Tibial artery (tissue), 4 donors: ENCODE measurements at places on chromosomes 7 and 10.

DNA sequence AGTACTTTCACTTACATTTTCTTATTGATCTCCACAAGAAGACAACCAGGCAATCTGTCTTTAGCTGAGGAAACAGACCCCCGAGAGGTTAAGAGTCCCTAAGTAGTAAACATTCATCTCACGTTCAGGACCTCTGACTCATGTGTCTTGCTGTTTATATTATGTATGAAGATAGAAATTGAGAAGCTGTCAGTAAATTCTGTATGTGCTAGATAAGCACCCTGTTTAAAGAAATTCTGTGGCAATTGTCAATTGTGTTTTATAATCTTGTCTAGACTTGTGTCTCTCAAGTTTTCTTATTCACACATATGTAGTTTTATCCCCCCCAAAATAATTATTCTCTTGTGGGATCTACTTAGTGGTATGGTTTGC lies 14.5 kb downstream of the ADK start:
- H3K4me1 ChIP-seq, result no peaks in the 10 kb centered on the region
- H3K27ac ChIP-seq, result no peak overlapping the region
- DNase-seq, result no peak
- no peak overlapping the region for H3K4me3 ChIP-seq

DNA sequence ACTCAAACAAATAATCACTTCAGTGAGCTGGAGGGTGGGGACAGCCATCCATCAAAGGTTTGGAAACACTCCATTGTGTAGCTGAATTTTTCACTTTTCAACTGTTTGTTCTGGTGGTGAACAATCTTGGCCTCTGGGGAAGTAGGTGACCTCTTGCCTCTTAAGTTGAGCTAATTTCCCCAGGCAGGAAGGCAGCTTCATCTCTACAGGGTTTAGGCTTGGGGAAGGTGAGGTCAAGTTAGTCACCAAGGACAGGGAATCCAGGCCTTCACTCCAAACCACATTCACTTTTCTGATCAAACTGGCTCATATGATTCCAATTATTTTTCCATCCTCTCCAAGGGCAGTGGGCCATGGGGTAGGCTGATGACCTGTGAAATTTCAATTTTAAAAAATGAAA lies 138.3 kb upstream of the HABP2 start:
- no peaks in the 10 kb centered on the region for H3K36me3 ChIP-seq
- H3K27ac ChIP-seq, result no peak overlapping the region
- H3K27me3 ChIP-seq, result no peaks in the 10 kb centered on the region
- no peaks in the 10 kb centered on the region for H3K4me1 ChIP-seq
- H3K4me3 ChIP-seq, result no peak overlapping the region
- DNase-seq, result no peak

DNA sequence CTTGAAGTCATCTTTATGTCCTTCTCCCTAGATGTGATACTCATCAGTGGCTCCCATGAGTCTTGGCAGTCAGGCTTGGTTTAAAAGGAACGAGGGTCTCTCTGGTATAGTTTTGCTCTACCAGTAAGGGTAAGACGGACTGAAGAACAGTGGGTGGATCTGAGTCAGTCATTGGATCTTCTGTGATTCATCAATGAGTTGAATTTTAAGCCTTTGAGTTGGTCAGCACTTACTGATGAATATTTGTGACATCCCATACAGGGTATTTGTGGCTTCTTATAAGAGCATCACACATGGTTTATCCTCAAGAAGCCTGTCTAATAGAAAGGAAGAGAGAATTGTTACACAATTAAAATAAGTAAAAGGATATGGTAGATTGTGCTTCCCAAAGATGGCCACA lies 87.3 kb upstream of the NAMPT start:
- H3K4me3 ChIP-seq, result no peak overlapping the region
- H3K27ac ChIP-seq, result no peak overlapping the region
- H3K27me3 ChIP-seq, result no peaks in the 10 kb centered on the region
- DNase-seq, result no peak
- no peaks in the 10 kb centered on the region for H3K36me3 ChIP-seq

GRCh38 chr7:17446340-17446739 lies 147.9 kb downstream of the AHR start:
- H3K4me1 ChIP-seq, result peaks cover 9% of the 10 kb centered on the region

- no peaks in the 10 kb centered on the region for H3K4me1 ChIP-seq
- no peak for DNase-seq
- H3K27me3 ChIP-seq, result no peaks in the 10 kb centered on the region
- no peak overlapping the region for H3K4me3 ChIP-seq
- H3K36me3 ChIP-seq, result no peaks in the 10 kb centered on the region
- H3K27ac ChIP-seq, result no peak overlapping the region
Observed at GRCh38 chr7:111658546-111658945, 96.3 kb upstream of the IMMP2L start.

DNA sequence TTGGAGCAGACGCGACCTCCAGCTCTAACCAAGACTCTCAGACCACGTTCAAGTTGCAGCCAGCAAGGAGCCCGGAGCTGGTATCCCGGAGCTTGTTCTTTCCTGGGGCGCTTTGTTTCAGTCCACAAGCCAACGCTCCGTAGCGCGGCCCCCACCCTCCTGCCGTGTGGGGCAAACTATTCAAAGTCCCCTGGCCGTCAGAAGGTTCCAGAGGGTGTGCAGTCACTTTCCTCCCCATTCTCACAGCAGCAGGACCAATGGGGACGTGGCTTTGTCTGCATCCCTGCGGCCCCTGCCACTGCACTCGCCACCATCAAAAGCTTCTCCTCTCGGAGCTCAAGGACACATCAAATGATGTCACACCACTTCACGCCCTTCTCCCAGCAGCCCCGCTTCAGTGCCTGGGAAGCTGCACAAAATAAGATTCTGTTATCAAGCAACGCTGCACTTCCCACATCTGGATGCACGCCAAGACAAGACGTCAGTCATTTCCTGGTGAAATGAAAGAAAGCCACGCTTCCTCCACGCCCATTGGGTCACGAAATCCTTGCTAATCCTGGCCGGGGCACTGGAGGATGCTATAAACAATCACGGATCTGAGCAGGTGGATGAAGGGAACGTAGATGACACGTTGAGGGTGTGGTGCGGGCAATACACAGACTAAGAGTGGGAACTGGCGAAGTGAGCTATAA lies 348.2 kb downstream of the PTPRN2 start:
- no peaks in the 10 kb centered on the region for H3K27me3 ChIP-seq
- DNase-seq, result no peak
- no peak overlapping the region for H3K27ac ChIP-seq
- H3K4me1 ChIP-seq, result no peaks in the 10 kb centered on the region
- H3K4me3 ChIP-seq, result no peak overlapping the region

DNA sequence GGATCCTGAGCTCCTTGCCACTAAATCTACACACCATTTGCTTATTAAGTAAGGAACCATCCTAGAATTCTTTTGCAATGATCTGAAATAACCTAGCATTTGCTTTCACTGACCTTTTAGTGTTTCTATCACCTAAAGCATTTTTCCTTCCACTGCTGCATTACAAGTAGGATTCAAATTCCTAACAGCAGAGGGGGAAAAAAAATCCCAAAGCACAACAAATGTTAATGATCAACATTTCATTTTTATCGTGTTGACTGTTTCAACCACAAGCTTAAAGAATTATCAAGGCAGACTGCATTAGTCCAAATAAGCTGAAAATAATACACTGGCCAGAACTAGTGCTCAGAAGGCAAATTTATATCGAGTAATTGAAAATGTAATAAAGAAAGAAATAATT lies 174.7 kb upstream of the TCF7L2 start:
- peaks cover 11% of the 10 kb centered on the region for H3K4me1 ChIP-seq
- no peaks in the 10 kb centered on the region for H3K36me3 ChIP-seq
- no peak for DNase-seq
- H3K27ac ChIP-seq, result no peak overlapping the region
- no peaks in the 10 kb centered on the region for H3K27me3 ChIP-seq

DNA sequence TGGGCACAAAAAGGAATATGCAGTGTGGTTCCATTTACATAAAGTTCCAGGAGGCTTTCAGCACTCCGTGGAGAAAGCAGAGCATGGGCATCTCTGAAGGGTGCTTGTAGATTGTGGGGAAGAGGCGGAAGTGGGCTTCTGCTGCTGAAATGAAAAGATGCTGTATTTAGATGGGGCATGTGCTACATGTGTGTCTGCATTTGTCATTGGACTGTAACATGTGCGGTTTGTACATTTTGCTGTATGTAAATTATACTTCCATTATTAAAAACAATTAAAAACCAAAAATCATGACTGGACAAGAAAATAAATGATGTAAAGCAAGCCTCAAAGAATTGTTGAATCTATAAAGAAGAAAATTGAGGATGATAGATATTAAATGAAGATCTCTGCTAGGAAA lies 334.0 kb downstream of the WDR37 start:
- no peak overlapping the region for H3K4me3 ChIP-seq
- no peaks in the 10 kb centered on the region for H3K36me3 ChIP-seq
- H3K27me3 ChIP-seq, result no peaks in the 10 kb centered on the region
- H3K27ac ChIP-seq, result no peak overlapping the region
- no peaks in the 10 kb centered on the region for H3K4me1 ChIP-seq

- H3K27ac ChIP-seq, result no peak overlapping the region
- no peak for DNase-seq
- peaks cover 22% of the 10 kb centered on the region for H3K4me1 ChIP-seq
- H3K27me3 ChIP-seq, result no peaks in the 10 kb centered on the region
- peaks cover 25% of the 10 kb centered on the region for H3K36me3 ChIP-seq
- H3K4me3 ChIP-seq, result no peak overlapping the region
Observed at GRCh38 chr7:43768201-43768886, 9.9 kb downstream of the BLVRA start.

GRCh38 chr7:42730586-42730985 lies 181.3 kb downstream of the C7orf25 start:
- no peak for DNase-seq
- H3K4me3 ChIP-seq, result no peak overlapping the region
- H3K27ac ChIP-seq, result no peak overlapping the region
- H3K36me3 ChIP-seq, result no peaks in the 10 kb centered on the region
- no peaks in the 10 kb centered on the region for H3K27me3 ChIP-seq

DNA sequence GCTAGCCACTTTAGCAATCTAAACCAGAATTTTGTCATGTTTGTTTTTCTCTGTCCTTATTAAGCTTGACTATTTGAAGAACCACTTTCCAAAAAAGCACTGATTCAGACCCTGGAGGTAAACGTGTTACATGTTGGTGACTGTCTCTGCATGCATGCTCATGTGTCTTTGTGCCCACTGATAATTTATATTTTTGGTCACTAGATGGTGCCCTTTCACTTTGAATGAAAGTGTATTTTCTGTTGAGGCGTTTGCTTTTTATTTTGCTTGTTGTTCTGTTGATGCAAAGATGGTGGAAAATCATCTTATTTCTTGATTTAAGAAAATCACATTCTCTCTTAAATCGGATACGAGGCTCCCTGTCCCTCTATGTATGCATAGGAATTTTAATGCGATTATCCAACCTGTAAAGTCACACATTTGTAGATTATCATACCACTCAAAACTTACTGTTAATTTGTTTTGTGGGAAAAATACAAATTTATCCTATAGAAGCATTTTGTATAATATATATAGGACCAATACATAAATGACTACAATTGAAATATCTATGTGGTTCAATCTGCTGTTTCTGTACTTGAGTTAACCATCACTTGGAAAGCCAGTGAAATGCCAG lies 269.3 kb downstream of the BICC1 start:
- H3K4me3 ChIP-seq, result no peak overlapping the region
- H3K4me1 ChIP-seq, result peaks cover 9% of the 10 kb centered on the region
- H3K36me3 ChIP-seq, result no peaks in the 10 kb centered on the region
- no peak overlapping the region for H3K27ac ChIP-seq
- DNase-seq, result no peak

GRCh38 chr10:37222046-37222445 lies 96.6 kb downstream of the ANKRD30A start:
- no peak overlapping the region for H3K4me3 ChIP-seq
- no peaks in the 10 kb centered on the region for H3K27me3 ChIP-seq
- no peaks in the 10 kb centered on the region for H3K4me1 ChIP-seq

DNA sequence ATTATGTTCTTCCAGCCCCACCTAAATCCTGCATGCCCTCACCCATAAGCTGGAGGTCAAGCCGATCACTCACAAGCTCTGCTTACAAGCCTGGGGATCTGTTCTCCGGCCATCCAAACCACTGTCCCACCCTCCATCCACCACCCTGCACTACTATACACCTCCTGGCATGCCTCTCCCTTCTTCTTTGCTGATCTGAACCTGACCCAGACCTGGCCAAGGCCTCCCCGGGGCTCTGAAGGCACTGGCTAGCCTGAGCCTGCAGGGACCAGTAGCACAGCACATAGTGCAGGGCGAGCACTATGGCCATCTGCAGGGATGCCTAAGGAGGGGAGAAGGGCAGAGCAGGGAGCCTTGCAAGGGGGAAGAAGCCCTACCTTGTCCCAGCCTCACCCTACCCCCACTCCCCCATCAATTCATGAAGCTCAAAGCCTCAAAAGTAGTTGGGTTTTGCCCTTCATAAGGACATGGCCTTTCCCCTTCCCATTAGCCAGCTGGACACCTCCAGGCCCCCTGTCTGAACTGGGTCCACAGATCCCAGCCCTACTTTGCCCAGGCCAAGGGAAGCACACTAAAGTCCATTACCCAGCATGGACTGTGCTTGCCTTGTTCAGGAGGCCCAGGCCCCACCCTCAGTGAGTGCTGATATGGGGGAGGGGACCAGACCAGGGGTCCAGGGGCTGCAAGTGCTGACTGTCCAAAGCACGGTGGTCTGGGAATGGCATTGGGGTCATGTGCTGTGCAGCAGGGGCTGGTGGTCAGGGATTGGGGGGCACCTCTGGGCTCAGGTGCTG lies 29.6 kb downstream of the CHAT start:
- no peak overlapping the region for H3K27ac ChIP-seq
- H3K4me3 ChIP-seq, result no peak overlapping the region
- H3K4me1 ChIP-seq, result no peaks in the 10 kb centered on the region

DNA sequence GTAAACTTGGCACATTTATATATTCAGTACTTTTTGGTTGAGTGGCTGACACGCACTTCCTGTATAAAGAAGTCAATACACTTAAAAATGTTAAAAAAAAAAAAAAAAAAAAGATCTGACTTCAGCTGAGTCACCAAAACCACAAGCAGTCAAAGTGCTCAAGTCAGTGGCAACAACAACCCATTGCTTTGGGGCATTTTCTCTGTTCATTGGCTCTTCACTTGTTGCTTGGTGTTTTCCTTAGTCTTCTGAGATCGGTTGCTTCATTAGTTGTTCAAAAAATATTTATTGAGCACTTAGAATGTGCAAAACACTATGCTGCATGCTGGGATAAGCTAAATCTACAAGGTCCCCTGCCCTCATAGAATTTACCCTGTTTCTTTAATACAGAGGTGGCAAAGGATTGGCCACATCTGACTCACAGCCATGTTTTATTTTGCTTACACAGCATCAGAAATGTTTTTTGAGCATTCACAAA lies 63.7 kb downstream of the ZNRF2 start:
- H3K4me3 ChIP-seq, result no peak overlapping the region
- H3K36me3 ChIP-seq, result no peaks in the 10 kb centered on the region
- no peaks in the 10 kb centered on the region for H3K4me1 ChIP-seq
- no peaks in the 10 kb centered on the region for H3K27me3 ChIP-seq

DNA sequence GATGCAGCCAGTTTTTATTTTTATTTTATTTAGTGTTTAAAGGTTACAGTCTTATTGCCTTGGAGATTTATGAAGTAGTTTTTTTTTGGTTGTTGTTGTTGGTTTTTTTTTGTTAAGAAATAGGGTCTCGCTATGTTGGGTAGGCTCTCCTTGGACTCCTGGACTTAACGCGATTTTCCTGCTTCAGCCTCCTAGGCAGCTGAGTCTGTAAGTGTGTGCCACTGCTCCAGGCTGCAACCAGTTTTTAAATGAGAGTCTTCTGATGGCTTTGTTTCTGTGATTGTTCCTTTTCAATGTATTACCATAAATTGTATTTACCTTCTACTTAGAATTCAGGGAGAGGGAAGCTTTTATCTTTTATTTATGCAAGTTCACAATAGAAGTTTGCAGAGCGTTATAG lies 62.8 kb downstream of the BICC1 start:
- no peak overlapping the region for H3K27ac ChIP-seq
- no peaks in the 10 kb centered on the region for H3K36me3 ChIP-seq
- no peak for DNase-seq
- no peak overlapping the region for H3K4me3 ChIP-seq
- H3K4me1 ChIP-seq, result peaks cover 60% of the 10 kb centered on the region
